Frontal cortex (tissue), 4 donors: ENCODE measurements at places on chromosomes 7 and 10. TPM values are rescaled to one million over a fixed set of nuclear protein-coding genes. Genes with fewer than 3 reads are reported as not detected.

DNA sequence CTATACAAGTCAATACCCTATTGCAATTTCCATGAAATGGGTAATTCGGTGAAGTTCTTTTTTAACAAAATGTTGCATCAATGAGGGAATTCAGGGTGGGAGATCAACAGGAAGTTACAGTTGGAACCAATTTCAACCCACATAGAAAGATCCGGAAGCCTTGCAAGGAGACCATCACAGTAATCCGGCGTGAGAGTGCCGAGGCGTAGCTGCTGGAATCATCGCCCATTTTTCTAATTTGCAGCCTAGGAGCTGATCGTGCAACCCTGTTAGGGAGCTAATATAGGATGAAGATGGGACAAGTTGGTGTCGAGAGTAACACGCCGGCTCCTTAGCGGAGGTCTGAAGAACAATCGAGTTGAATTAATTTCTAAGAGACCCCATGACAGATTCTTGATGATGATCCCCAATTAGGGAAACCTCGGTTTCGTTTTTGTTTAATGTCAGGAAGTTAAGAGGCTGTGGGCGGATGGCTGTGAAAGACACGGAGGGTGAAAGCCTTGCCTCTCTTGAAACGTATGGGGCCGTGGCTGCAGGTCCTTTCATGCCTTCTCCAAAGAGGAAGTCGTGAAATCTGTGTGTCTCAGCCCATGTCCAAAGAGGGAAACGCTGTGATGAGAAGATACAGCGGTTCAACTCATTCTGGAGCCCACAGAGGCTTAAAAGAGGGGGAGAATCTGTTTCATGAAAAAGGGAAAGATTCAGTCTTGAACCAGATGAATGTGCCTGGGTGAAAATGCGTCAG lies 51.2 kb upstream of the CARD11 start:
- DNase-seq: no peak

DNA sequence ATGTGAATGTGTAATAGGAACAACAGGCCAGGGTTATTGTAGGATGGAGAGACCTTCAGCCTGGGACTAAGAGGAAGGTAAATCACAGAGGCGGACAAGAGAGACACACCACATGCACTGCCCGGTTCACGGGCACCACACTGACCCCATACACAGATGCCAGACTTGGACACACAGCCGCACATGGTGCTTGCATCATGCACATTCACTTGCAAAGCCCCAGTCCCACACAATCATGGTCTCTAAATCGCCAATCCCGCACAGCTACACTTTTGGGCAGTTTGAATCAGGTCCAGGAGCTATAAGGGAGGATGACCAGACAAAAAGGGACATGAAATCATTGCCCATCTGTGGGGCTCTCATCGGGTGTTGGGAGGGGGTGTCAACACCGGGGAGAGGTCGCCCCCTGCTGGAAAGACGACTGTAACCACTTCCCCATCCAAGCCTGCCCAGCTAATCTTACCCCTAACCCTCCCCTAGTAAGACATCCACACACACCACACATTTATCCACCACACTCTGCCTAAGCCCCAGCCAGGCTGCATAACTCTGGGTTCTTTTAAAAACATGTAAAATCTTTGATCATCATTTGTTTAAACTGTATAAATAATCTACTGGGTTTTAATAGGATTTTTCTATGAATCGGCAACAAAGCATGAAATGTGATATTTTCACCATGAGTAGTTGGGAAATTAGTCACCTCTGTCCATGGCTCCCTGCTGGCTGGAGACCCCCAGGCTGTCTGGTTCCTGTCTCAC lies 40.5 kb upstream of the SLF2 start:
- DNase-seq: no peak

- DNase-seq: no peak
These were observed 530.9 kb upstream of the POM121L12 start for GRCh38 chr7:52504561-52504960.

- no peak for DNase-seq
These were observed 583.7 kb downstream of the GATA3 start for GRCh38 chr10:8638088-8638672.

DNA sequence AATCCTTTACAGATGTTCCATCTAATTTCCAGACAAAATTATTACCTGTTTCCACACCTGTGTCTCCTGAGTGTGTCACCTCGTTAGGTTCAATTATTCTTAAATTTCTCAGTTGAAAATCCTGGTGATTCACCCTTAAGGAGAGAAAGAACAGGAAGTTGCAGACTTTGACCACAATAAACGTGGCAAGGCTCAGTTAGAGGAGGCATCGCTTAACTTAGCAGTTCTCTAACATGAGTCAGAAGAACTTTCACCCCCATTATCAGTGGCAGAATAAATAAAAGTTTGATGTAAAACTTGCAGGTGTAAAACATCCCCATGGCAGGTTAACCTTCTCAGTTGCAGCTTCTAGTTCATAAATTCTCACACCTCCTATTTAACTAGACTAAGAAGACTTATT lies 8.3 kb downstream of the XPNPEP1 start:
- no peak for DNase-seq

METTL27 gene
- total RNA-seq: 0.41 TPM

DNA sequence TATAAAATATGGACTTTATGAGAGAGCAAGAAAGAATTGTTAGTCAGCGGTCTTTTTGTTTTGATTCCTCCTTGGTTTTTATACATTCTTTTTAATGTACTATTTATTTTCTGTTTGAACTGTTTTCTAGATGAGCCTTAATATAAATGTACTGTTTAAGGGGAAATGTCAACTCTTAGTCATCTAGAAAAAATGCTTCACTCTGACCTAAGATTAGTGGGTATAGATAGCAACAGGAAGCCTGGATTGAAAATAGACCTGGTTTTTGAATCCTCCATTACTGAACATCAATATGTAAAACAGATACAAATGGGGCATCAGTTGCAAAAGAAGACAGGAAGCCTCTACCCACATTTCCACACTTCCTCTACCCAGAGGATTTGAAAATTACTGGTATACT lies 87.8 kb downstream of the CHRM2 start:
- no peak for DNase-seq
